Dermis microvascular lymphatic vessel endothelial cell (primary cell): ENCODE measurements at places on chromosomes 5 and 9. TPM values are rescaled to one million over a fixed set of nuclear protein-coding genes. Genes with fewer than 3 reads are reported as not detected.

- no peak for DNase-seq
Observed at GRCh38 chr5:79130781-79131180, 19.2 kb downstream of the BHMT start.

Gene PCDHA1
- under 0.01 TPM in 1 of 2 replicates, not detected in the other for total RNA-seq

Gene IL4
- total RNA-seq: not detected in 2 replicates

- no peak for DNase-seq
Observed at GRCh38 chr5:41465493-41466171, 44.8 kb downstream of the PLCXD3 start.

- no peak for DNase-seq
Observed at GRCh38 chr9:127232833-127233549, 31.6 kb upstream of the GARNL3 start.

Gene IL9
- not detected in 2 replicates for total RNA-seq

DNA sequence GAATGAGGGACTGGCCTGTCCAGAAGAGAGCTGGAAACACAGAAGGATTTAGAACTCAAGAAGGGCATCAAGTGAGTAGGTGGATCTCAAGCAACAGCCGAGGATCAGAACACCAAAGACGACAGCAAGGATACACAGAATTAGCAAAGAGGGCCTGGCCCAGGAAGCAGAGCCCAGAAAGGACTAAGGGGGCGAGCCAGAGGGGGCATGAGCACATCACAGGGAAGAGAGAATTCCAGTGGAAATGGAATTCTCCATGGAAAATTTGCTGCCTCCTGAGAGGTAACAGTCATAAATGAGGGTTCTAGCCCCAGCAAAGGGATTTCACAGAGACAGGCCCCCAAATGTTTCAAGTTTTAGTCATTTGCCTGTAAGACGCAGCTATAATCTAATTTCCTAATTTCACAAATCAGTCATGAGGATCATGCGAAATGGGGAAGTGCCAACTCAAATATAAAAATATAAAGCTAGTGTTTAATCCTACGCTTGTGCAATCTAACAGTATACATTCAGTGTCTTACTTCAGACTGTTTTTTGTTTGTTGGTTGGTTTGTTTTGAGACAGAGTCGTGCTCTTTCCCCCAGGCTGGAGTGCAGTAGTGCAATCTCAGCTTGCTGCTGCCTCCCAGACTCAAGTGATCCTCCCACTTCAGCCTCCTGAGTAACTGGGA, 46.7 kb downstream of the FNBP1 start:
- no peak for DNase-seq
